ENCODE measurements at places on chromosomes 5 and 9.

DNA sequence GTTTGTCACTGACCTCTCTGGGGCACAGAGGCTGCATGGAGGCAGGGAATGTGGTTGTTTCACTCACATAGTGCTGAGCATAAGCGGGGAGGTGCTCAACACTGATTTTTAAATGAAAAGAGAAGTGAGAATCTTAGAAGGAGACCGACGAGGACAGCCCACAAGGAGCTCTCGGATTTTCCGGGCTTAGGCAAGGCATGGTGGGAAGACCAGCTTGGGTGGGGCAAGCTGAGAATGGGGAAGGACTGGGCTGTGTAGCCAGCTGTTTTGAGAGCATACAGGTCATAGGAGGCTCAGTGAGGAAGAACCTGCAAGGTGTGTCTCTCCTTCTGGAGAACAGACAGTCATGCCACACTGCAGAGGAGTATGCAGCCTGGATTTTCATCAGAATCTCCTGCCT is 86.0 kb upstream of the TNFSF8 start:
- DNase-seq, result no peak

- no peak for DNase-seq
Observed at GRCh38 chr5:73067213-73067612, 53.2 kb upstream of the TMEM171 start.

DNA sequence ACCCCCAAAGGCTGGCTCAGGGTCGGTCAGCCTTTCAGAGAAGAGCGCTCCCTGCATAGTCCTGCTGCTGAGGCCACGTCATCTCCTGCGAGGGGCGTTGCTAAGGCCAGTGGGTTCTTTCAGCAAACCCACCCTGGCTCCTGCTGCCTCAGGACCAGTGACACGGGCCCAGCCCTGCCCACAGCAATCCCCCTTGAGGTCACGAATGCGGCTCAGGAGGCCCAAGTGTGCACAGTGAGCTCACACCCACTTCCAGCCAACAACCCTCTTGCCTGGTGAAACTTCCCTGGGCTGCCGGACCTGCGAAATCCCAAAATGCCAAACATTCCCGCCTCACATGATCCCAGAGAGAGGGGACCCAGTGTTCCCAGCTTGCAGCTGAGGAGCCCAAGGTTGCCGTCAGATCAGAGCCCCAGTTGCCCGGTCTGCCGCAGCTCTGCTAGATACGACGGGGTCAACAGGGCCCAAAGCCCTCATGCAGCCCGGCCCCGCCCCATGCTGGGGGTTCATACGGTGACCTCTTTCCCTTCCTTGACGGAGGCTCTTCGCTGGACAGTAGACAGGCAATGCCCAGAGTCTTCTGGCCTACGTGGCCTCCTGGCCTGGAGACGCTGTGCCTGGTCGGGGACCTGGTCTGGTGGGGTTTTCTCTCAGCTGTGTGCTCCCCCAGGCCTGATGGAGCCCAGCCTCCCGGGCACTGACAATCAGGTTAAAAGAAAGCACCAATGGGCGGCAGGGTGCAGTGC is 116.4 kb upstream of the COL5A1 start:
- DNase-seq, result no peak

DNA sequence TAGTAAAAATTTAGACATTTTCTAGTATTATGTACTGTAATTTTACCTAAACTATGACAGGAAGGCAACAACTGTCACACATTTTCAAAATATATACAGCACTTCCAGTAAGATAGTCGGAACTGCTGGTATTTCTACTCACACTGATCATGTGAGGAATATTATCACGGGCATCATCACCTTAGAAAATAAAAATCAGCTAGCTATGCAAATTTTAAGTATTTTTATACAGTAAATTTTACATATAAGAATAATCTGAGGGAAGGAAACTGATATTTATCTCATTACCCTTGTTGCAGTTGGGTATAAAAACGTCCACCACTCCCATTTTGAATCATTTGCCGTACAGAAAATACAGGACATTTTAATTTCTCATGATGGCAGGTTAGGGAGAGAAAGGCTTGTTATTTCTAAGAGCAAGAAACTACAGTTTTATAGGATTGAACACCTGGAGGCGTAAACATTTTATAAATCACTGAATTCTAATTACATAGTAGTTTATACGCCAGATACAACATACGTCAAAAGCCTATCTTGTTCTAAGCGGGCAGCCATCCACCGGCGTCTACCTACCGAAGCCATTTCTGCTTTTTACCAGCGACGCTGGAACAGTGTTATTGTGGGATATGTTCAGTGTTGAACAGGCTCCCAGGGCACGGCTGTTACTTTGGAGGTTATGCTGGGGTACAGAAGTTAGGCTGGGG is 729 bp upstream of the TNPO1 start:
- DNase-seq, result no peak

GRCh38 chr5:43547532-43547931 is 9.3 kb downstream of the PAIP1 start:
- no peak for DNase-seq

DNA sequence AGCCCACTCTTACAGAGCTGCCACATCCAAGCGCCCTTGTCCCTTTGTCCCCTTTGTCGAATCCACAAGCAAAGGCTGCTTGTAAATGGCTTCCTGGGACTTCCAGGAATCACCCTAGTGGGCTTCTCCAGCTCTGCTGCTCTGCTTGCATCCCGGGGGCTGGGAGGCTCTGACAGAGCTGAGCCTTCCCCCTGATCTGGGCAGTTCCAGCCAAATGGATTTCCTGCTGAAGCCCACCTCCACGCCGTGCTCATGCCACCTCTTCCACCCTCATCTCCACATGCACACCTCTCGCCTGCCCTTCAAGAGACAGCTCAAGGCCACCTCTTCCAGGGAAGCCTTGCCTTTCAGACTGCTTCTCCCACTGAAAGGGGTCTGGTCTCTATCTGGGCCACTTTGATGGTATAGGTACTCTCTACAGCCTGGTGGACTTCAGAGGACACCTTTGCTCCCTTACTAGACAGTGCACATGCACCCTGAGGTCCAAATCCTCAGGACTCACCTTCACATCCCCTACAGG is 106.2 kb downstream of the LHFPL2 start:
- DNase-seq, result no peak

DNA sequence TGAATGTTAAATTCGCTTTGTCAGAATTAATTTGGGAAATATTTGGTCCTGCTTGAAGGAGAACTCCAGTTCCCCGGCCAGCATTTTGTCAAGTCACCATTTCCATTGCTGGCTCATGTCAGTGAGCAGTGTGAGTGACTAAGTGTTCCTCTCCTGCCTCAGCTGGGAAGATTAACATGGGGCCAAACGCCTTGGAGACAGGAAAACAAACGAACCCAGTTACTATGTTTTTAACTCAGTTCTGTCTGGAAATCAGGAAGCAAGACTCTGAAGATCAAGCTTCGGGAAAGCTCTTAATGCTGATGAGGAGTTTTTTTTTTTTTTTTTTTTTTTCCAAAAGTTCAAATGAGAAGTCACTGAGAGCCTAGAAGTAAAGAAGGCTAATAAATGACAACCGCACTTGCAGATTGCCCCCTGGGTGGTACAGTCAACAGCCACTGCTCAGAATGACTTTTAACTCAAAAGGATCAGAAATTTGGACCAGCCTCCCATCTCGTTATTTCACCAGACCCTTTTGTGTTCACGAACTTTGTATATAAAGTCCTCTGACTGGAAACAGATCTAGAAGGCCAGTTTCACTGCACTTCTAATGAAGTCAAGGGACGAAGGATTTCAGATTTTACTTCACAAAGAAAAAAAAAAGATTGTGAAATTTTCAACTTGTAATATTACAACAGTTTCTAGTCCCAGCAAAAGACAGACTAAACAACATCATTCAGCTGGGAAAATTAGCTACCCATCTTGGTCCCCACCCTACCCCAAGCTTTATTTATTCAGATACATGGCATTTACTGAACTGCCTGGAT is 121.3 kb downstream of the LHFPL2 start:
- no peak for DNase-seq

GRCh38 chr9:90827181-90827871 is 25.7 kb downstream of the SYK start:
- no peak for DNase-seq

DNA sequence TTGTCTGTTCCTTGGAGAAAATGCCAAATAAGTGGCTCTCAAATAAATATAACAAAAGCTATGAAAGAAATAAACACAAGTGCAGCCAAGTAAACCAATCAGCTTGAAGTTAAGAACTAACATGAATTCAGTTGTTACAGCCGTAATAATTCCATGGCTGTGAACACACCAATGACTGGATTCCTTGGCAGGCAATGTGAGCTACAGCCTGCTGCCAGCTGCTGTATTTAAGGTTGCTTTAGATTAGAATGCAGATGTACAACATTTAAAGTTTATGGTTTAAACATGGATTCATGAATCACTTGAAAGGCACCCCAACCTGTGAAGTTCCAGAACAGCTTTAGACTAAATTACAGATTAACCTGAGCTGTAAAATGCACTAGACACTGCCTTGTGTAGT is 626.4 kb upstream of the SEMA6A start:
- no peak for DNase-seq

DNA sequence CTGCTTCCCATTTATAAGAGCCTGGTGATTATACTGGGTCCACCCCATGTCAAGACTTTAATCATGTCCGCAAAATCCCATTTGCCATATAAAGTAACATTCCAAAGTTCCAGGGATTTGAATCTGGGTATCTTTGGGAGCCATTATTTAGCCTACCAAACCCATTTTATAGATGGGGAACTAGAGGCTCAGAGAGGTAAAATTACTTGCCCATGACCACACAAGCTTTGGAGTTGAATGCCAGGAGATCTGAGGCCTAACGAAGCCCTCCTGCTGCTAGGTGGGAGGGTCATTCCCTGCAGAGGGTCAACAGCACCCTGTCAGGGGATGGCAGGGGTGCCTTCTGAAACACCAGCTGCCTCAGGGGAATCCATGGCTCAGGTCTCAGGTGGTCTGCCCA is 13.0 kb upstream of the AKNA start:
- no peak for DNase-seq

DNA sequence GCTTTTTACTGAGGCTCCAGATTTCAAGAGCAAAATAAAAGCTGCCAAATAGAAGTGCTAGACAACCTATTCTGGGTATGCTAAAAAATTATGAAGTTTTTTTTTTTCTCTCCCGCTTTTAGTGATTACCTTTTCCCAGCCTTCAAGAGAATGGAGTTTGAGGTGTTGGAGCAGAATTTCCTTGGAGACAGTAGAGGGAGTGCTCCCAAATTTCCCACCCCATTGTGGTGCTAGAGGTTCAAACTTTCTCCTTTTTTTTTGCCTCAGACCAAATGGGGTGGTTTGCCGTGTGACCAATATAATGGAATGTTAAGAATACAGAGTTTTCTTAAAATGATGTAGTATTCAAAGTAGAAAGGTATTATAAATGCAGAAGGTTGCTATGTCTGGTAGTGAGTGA is 244.2 kb upstream of the RIOK2 start:
- DNase-seq, result no peak

- no peak for DNase-seq
Observed at GRCh38 chr5:77319117-77319804, 108.8 kb downstream of the PDE8B start.

DNA sequence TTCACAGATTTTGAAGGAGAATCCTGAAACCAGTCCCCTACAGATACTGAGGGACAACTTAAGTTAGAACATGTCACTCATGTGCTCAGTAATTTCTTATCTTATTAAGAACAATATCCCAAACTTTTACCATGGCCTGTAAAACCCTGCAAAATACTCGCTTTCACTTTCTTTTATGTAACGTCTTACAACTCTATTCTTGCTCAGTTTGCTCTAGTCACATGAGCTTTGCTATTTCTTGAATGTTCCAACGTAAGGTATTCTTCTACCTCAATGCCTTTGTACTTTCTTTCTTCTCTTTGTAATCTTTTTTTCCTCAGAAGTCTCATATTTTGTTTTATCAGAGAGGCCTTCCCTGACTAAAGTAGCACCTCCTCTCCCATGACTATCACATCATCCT is 14.1 kb downstream of the TMEM38B start:
- no peak for DNase-seq

DNA sequence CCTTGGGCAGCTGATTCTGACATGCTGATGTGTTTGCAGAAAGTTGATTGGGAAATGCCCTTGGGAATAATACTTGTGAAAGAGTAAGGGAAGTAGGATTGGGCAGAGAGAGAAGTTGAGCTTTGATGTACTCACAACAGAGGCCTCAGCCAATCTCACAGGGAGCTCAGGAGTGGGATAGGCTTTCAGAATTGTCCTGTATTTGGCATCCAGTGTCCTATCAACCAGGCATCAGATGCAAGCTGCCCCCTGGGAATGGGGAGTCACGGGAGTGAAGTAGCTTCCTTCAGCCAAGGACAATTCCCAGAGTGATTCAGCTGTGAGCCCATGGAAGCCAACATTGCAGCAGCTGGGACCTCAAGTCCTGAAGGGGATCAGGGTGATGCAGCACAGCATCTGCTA is 39.6 kb downstream of the DMAC1 start:
- DNase-seq, result no peak

DNA sequence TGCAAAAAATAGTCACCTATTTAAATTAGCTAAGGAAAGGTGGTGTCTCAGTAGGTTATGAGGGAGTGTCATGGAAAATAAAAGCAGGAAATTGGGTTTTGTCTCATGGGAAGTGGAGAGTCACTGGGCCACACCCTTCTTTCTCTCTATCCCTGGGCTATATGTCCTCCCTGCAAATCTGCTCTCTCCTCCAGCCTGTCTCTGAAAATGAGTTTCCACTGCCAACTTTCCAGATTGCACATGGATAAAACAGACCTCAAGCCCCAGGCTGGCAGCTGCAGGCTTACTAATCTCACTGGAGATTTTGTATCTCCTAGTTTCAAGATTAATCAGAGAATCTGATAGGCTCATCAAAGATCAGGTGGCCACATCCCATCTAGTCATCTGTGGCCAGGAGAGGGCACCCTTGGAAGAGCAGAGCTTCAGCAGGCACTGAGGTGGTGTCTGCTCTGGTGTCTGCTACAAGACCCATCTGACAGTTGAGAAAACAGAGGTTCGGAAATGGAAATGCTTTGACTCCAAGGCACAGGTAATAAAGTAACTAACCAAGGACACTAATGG is 178.9 kb downstream of the MSX2 start:
- DNase-seq, result no peak

- no peak for DNase-seq
Observed at GRCh38 chr5:16894236-16895057, 41.6 kb downstream of the MYO10 start.

DNA sequence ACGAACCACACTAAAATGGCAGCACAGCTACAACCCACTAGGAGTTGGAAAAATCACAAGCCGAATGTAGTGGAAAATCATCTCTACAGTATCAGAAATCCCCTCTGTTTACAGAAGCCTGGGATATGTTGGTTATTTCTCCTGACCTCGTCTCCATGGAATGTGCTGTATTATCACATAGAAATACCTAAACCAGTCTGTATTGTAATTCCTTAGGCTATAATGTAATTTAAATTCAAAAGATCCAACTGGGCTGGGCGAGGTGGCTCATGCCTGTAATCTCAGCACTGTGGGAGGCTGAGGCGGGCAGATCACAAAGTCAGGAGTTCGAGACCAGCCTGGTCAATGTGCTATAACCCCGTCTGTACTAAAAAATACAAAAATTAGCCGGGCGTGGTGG is 244.8 kb upstream of the MPDZ start:
- DNase-seq, result no peak

DNA sequence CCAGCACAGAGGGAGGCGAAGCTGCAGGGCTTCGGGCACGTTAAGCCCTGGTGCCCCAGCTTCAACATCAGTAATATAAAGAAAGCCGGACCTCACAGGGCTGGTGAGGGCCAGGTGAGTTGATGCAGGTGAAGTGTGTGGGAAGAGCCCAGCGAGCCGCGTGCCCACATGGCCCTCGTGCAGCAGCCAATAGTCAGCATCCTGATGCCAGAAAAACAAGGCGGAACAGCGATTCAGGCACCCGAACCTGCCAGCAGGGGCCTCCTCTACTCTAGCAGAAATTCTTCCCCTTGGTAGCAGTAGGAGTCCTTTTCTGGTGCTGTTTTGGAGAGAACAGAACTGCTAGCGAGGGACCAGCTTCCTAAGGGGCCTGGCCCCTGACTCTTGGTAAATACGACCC is 7.8 kb downstream of the MED10 start:
- no peak for DNase-seq
